CD4-positive, alpha-beta T cell treated with Interleukin-15 for 1 hour (primary cell): ENCODE measurements at places on chromosomes 5 and 9.

DNA sequence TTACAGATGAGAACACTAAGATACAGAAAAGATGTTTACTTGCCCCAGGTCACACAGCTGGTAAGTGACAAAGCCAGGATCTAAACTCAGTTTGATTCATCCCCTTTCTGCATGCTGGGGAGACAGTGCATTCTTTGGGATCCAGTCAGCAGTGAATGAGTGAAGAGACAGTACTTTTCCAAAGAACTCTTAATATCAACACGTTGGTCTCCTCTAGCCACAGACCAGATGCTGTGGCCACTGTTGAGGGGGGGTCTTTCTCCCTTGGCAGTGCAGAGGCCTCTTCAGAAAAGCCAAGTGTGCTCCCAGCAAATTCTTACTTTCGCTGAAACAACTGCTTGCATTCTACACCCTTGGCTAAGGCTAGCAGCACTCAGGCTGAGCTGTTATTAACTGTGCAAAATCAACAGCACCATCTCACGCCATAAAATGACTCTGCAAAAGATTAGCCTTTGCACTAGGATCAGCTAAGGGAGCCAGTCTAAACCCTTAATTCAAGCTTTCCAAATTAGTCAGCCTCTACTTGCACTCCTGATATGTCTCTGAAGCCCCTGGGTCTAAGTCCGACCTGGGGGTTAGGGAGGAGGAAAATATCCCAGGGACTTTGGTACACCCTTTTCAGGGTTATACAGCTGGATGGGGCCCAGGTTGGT is 4.8 kb upstream of the TMEM171 start:
- DNase-seq: no peak

GRCh38 chr5:14078716-14079115 is 64.4 kb upstream of the TRIO start:
- DNase-seq: no peak

GRCh38 chr5:59193616-59194319 is 610.9 kb downstream of the RAB3C start:
- no peak for DNase-seq

- no peak for DNase-seq
These were observed 36.0 kb downstream of the BNIP1 start for GRCh38 chr5:173180331-173180730.

DNA sequence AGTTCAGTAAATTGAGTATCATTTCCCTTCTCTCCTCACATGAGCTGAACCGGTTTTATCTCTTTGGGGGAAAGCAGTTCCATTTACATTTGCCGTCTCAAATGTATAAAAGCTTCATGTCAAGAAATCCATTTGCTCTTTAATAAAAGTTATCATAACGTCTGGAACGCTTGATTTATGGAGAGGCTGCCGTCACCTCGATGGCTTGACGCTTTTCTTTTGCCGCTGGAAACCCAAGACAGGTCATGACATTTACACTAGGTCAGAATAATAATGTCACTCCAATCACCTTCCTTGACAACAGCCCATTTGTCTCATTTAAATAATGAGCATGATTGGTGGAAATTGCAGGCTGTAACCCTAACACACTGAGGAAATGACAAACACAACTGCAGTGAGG is 443.4 kb downstream of the IRX1 start:
- no peak for DNase-seq

GRCh38 chr9:129317179-129318011 is 139.3 kb upstream of the IER5L start:
- peak; percentile 17 for DNase-seq

DNA sequence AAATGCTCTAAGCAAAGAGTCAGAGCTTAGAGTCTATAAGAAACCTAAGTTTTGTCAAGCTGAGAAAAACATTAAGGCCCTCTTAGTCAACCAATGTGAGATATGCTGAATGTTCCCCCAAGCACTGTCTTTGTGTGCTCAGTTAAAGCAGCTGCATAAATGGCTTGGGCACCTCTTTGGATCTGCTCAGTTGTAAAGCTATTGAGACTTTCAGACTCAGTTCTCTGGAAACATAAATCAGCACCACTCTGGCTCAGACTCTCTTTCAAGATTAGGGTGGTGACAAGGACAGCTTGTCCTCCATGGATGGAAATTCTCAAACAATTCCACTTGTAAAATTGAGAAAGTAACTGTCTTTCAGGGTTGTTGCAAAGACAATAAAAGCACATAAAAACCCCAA is 807.9 kb downstream of the PRELID2 start:
- DNase-seq: no peak

DNA sequence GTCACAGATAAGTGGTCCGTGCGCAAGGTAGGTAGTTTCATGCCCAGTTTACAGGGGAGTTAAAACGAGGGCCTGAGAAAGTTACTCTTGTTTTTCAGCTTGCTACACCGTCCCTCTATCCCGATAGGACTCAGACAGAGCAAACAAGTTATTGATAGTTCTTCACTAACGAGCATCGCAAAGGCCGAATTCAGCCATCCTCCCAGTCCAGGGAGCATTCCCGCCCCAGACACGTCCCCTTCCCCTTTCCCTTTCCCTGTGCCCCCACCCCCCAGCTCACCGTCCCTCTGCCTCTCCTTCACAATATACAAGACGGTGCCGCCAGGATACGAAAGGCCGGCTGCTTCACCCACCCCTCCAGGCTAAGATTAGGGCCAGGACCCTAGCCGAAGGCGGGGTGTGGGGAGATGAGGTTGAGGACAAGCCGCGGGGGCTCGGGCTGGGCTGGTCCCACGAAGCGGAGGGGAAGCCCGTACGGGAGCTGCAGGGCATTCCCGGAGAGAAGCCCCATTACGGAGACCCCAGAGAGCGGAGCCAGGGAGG is 599 bp downstream of the KIAA1191 start:
- DNase-seq: no peak
